ENCODE measurements at places on chromosomes 7 and 10. TPM values are rescaled to one million over a fixed set of nuclear protein-coding genes. Genes with fewer than 3 reads are reported as not detected.

The DNAJB9 gene
- total RNA-seq, result 13.9 TPM

The STEAP1B gene
- total RNA-seq, result 18.2 TPM

GRCh38 chr7:27082171-27082570 is 13.6 kb downstream of the HOXA1 start:
- peak; percentile 48 for DNase-seq

DNA sequence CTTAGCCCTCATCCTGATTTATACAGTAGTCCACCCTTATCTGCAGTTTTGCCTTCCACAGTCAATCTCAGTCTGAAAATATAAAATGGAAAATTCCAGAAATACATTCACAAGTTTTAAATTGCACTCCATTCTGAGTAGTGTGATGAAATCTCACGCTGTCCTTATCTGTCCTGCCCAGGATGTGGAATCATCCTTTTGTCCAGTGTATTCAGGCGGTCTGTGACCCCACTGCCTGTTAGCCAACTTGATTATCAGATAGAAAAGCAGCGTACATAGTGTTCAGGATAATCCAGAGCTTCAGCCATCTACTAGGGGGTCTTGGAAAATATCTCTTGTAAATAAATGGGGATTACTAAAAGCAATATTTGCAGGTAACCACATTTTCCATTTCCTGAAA is 146.3 kb downstream of the MALRD1 start:
- DNase-seq, result no peak

GRCh38 chr7:47413526-47414341 is 168.2 kb downstream of the TNS3 start:
- no peak for DNase-seq

The VAX1 gene
- total RNA-seq, result not detected

The COBL gene
- not detected for total RNA-seq

The DNA2 gene
- total RNA-seq, result 10.7 TPM

GRCh38 chr7:94087664-94088352 is 83.7 kb upstream of the BET1 start:
- peak; percentile 18 for DNase-seq

The SH2D4B gene
- total RNA-seq, result not detected

The PCDH15 gene
- total RNA-seq, result not detected

The CPEB3 gene
- total RNA-seq, result 0.53 TPM

- DNase-seq, result peak; percentile 80
Measured at GRCh38 chr10:12348870-12349628, at the start of gene CAMK1D. Gene CAMK1D, plus strand, starts transcription at chr10:12349547.

DNA sequence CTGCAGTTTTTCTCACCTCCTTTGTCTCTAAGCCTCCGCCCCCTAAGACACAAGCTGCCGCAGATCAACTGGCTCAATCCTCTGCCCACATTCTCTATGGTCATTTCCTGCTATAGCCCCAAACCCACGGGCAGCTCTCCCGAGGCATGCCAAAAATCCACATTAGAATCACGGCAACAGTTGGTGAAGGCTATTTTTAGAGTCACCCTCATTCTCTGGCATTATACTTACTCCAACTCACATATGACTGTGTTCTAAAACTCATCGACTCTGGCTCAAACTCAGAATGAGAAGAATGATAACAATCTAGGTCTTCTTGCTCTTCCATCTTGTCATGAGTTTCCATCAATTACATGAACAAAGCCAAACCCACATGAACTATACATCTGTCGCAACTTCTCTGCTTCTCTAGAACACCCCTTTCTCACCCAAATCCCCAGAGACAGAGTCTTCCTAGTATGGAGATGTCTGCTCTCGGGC is 10.9 kb upstream of the KIAA1549 start:
- peak; percentile 81 for DNase-seq

GRCh38 chr7:139035586-139036353 is at the start of gene ZC3HAV1L:
Gene ZC3HAV1L, minus strand, starts transcription at chr7:139036042. Its CDS starts 25 bp downstream, at chr7:139036017.
- peak; percentile 82 for DNase-seq

DNA sequence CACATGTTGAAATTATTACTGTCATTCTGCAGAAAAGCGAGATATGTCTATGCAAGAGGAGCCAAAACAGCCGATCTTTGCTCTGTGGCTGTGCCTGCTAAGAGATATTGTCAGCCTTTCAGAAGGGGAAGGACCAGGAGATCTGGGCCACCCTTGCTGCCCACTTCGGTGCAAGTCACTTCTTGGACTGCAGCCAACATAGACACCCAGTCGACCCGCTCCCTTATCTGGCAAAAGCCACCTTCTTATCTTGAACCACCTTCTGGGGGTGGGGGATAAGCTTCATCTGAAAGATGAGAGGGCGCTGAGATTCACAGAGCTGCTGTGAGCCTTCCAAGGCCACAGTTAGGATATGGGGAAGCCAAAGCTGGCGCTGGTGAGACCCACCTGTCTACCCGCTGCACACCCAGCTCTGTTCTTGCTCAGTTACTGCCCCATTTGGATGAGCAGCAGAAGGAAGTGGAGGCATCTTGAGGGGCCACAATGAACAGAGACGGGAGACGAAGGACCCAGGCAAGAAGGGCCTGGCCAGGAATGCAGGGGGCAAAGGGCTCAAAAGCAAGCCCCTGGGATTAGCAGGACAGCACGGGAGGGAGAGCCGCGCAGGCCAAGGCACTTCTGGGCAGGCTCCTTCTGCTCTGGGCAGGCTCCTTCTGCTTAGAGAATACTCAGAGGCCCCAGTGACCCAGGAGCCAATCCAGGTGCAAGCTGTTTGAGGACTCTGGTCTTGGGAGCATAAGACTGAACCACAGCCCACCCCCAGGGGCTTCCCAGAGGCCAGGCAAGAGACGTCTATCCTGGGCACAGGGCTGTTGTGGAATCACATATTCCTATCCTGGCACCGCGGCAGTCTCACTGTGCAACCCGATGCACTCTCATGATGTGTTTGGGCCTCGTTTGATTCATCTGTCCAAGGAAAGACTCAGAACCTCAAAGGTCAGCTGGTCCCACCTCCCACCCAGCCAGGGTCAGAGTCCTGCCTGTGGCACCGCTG is 38.4 kb upstream of the NPFFR1 start:
- no peak for DNase-seq

GRCh38 chr7:116665332-116665996 is 6.5 kb upstream of the MET start:
- DNase-seq, result no peak

- peak; percentile 78 for DNase-seq
Measured at GRCh38 chr7:69564454-69565417, 33.5 kb upstream of the AUTS2 start.

GRCh38 chr7:123661765-123662164 is 6.1 kb downstream of the LMOD2 start:
- DNase-seq, result no peak

DNA sequence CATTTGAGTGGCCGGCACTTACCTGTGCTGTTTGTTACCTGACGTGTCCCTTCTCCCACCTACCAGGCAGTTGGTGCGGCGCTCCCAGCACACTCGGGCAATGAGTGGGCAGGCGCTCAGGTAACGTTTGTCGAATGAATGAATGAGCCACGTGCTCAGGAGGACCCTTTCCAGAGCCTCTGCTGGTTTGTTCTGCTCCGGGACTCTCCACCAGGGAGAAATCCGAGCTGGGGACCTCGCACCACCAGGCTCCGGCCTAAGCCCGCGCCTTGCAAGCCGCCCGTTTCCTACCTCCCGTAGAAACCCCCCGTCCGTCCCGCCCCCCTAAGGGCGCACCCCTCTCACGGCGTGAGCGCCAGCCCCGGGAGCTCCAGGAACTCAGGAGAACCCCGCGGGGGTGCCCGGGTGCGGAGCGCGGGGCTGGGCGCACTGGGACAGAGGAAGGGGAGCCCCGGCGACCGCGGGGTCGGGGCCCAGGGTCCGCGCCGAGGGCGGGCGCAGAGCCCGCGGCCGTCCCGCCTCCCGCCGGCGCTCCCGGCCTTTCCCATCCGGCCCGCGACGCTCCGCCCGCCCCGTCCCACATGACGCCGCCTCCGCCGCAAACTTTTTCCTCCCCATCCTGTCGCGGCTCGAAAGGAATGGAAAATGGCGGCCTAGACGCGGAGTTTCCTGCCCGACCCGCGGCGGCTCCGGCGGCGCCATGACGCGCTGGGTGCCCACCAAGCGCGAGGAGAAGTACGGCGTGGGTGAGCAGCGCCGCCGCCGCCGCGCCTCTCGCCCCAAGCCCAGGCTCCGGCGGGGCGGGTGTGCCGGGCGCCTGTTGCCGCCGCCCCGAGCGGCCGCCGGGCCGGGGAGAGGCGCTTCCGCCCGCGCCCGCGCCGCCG is at the start of gene DOCK1:
DOCK1 (plus strand) TSS at position 611 of the 884 bp plus-strand sequence; CDS start at position 701, 90 bp downstream.
- peak; percentile 78 for DNase-seq

GRCh38 chr7:21028186-21028585 is 241.5 kb upstream of the SP8 start:
- DNase-seq, result peak; percentile 51

GRCh38 chr10:16989826-16990293 is 139.8 kb downstream of the CUBN start:
- no peak for DNase-seq

GRCh38 chr10:131851346-131851745 is 49.5 kb upstream of the PPP2R2D start:
- no peak for DNase-seq

The NYAP1 gene
- not detected for total RNA-seq

DNA sequence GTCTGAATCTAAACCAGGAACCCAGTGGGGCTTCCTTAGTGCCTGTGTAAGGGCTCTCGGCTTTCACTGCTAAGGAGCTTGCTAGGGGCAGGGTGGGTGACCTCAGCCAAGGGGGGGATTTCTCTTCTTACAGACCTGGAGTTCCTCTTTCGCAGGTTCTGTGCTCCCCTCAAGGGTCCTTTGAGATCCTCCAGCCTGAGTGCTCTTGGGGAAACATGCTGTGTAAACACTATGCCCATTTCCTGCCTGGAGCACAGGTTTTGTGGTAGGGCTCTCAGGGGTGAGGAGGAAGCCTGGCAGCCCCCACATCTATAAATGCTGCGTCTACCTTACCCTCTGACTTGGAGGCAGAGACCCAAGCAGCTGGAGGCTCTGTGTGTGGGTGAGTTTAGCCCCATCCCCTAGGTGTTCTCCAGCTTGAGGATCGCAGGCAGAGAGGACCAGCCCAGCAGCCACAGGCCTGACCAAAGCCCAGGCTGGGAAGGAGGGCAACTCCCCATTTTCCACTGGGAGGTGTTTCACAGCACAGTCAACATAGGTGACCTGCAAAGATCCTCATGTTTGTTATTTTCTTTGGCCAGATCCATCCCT is at the start of gene SFTPA1:
SFTPA1 (plus strand) TSS at position 339 of the 591 bp plus-strand sequence. CDS start 887 bp downstream, outside the sequence.
- no peak for DNase-seq

DNA sequence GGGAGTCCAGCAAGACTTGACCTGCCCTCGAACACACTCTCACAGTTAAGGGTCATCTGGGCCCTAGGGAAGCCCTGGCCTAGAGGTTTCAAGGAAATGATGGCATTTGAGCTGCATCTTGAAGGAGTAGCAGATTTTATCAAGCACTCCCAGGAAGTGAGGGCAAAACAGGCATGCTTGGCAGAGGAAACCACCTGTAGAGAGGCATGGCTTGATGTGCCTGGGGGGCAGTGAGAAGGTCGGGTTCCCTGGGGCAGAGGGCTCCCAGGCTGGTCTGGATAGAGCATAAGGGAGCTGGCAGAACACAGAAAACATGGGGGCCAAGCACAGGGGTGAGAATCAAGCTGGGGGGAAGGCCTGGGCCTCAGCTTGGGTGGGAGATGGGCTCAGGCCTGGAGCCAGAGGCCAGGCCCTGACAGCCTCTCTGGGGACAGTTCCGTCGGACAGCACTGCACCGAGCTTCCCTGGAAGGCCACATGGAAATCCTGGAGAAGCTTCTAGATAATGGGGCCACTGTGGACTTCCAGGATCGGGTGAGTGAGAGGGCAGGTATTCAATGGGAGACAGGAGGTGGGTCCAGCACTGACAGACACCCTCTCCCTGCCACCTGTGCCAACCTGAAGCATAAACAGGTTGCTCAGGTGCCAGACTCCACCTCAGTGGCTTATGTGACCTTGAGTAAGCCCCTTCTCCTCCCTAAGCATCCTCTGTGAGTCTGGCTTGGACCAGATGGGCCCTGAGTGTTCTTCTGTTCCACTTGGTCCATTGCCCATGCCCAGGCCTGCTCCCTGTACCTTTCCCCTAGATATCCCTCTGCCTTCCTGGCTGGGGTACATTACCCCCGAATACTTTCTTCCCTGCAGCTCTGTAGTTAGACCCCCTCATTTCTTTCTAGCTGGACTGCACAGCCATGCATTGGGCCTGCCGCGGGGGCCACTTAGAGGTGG is 3.5 kb upstream of the HOGA1 start:
- DNase-seq, result no peak

GRCh38 chr7:17448479-17449423 is 150.3 kb downstream of the AHR start:
- DNase-seq, result no peak

GRCh38 chr10:73517166-73517888 is 21.5 kb upstream of the PPP3CB start:
- DNase-seq, result no peak

DNA sequence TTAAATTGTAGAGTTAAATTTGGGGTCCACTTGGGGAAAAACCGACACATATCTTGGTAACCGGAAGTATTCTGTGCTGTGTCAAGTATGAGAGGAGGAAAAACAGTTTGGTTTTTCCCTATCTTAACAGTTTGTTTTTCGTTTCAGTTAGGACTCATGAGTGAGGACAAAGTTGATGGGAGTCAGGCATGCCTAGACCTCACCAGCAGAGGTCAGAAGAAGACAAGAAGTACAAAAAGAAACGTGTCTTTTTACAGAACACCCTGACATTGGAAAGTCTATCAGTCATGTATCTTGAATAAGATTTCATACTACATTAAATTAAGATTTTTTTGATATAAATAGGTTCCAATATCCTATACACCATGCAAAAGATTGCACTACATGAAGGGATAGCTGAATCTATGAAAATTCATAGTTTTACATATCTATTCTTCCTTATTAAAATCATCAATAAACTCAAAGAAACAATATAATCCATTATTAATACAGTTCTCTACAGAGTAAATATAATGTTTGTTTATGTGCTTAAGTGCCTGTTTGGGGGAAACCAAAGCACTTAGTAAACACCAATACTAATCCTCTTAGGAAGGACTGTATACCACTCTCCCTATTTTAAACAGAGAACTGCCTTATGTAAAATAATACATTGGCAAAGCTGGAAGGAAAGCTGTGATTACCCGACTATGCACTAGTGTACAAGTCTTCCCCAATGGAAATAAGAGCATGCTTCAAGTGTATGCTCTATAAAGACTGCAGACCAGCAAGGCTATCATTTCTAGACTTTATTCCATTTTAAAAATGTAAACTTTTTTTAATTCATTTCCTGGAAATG is 95.6 kb downstream of the USP6NL start:
- peak; percentile 8 for DNase-seq

The TLX1 gene
- total RNA-seq, result not detected

DNA sequence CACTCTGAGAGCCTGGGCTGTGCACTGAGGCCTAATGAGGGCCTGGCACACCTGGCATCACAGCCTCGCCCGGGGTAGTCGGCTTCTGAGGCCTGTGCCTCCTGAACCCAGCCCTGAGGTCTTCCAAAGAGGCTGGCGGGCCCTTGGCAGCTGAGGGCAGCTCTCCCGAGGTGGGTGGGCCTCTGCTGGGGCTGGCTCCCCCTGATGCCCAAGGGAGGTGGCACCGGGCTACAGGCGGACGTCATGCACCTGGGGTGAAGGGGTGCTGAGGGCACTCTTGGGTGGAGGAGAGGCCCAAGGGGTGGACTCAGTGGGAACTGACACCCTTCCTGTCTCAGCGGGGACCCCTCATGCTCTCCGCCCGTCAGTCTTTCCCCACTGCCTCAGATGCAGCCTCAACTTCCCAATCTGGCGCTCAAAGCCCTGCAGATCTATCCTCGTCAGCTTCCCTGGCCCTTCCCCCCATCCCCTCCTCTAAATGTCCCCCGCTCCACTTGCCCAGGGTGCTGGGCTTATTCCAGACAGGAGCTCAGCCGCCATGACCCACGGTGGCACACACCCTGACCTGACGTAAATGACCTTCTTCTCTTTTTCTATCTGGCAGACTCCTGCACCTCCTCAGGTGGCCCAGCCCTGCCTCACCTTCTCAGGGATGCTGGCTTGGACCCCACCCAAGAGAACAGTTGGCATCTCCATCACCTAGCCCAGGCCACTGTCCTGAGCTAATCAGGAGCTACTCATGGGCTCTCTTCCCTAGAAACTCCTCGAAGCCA is 38.2 kb downstream of the MYL10 start:
- no peak for DNase-seq
